ENCODE measurements at places on chromosomes 1 and 21.
A peak's percentile ranks its signal among the peaks of the same experiment; 100 is the strongest.

DNA sequence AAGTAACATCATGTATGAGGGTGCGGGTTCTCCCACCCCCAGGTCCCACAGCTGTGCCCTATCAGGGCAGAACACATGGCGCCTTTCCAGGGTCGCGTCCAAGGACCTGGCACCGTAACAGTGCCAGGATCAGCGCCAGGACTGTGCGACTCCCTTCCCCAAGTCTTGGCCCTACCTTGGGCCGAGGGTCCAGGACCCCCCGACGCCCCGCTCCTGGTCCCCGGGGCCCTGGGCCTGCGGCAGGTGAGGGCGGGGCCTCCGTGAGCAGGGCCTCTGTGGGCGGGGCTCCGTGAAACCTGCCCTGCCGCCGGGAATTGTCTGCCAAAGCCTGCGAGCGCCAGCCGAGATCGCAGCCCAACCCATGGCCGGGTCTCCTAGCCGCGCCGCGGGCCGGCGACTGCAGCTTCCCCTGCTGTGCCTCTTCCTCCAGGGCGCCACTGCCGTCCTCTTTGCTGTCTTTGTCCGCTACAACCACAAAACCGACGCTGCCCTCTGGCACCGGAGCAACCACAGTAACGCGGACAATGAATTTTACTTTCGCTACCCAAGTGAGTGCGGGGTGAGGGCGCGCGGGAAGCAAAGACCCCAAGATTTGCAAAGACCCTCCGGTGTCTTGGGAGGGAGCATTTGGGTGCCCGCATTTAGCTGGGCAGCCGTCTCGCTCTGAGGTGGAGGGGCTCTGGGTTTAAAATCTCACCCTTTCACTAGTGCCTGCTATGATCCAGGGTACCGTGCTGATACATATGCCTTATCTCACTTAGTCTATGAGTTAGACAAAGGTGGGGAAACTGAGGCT is at the start of gene RHBG:
TSS of gene RHBG (plus strand) at position 323 of the 796 bp plus-strand sequence. CDS start at position 362, 39 bp downstream.
- no peak for DNase-seq

DNA sequence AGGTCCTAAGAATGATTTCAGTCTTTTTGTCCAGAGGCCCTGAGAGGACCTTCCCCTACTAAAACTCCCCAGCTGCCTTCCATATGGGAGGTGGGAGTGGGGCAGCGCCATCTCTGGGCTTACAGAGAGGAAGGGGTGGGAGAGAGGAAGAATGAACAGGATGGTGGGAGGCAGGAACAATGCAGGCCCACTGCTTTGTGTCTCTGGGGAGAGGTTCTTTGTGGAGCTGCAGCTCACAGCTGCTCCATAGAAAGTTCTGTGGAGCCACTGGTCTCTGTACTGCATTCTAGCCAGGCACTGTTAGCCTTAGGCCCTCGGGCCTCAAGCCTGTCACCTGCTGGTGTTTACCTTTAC is 43.6 kb upstream of the A3GALT2 start:
- DNase-seq, result no peak

GRCh38 chr1:177703888-177704446 is 265.9 kb downstream of the SEC16B start:
- no peak for DNase-seq

GRCh38 chr1:155912056-155912536 is 947 bp upstream of the RIT1 start:
- DNase-seq, result no peak

GRCh38 chr1:157558119-157558518 is 5.8 kb upstream of the FCRL5 start:
- no peak for DNase-seq

- no peak for DNase-seq
Observed at GRCh38 chr1:22225858-22226589, 83.1 kb upstream of the WNT4 start.

GRCh38 chr1:236868625-236869467 is 73.8 kb downstream of the MTR start:
- DNase-seq, result no peak

DNA sequence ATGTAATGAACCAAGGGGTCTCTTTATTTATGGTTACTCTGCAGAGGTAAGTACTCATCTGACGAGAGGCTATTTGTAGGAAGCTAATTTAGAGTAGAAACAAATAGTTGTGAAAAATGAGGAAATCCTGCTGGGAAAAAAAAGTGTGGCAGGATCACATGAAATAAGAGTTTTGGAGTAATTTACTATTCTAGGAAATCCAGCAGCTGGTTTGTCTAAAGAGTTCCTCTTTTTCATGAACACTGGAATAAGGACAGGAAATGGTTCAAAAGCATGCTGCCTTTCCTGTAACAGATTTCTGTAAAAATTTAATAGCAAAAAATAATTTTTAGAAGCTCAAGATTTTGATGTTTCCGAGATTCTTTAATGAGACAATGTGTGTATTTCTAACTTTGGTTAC is 177.3 kb downstream of the CHRM3 start:
- DNase-seq, result no peak

- no peak for DNase-seq
Observed at GRCh38 chr1:203624341-203624712, 2.3 kb upstream of the ATP2B4 start.

DNA sequence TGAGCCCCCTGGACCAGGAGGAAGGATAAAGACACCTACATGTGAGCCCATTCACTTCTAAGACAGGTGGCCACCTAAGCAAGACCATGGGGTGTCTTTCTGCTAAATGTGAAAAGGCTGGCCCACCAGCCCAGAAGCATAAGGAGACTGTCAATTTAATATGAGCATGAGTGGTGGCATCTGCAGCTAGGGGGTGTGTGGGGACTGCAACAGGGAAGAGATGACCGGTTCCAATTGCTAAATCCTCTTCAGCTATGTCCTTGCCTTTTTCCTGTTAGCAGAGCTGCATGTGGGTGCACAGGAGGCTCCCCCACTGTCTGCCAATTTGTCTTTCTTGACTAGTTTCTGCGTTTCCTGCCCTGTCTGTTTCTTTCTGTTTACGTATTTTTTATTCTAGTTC is 22.3 kb upstream of the BMP8A start:
- DNase-seq, result no peak

DNA sequence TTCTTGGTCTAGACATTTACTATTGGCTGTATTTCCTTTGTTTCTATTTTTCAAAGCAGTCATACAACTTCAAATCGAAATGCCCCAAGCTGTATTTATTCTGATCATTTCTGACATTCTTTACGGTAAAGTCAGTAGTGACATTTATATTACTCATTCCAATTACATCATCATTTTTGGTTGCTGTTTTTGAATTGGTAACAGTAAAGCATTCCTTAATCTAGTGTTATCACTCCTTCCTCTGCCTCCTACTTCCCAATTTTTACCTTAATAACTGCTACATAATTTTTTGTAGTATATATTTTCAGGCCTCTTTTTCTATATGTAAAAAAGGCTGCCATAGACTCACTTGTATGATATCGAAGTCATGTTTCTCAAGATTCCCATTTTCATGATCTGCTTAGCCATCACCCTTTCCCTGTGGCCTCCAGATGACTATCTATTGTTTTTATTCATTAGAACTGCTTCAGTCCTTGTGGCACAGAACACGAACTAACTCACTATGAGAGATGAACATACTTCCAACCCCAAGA is 167.2 kb downstream of the RUNX1 start:
- DNase-seq, result no peak

- no peak for DNase-seq
Observed at GRCh38 chr1:78759881-78760280, 110.2 kb downstream of the IFI44 start.

DNA sequence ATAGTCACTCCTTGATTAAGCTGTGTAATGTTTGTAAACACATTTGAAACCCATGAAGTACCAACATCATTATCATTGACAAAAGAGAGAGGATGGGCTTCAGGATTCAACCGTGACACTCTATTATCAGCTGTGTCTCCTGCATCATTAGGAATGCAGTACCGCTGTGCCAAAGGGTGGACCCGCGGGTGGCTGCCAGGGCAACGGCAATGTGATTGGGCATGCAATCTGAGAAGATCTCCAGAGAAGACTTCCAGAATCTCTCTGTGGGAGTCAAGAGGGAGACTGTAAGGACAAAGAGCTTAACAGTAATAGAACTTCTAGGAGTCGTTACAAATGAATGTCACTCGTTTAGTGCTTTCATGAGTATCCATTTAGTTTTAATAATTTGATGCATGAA is 97.9 kb downstream of the USH2A start:
- DNase-seq, result no peak

DNA sequence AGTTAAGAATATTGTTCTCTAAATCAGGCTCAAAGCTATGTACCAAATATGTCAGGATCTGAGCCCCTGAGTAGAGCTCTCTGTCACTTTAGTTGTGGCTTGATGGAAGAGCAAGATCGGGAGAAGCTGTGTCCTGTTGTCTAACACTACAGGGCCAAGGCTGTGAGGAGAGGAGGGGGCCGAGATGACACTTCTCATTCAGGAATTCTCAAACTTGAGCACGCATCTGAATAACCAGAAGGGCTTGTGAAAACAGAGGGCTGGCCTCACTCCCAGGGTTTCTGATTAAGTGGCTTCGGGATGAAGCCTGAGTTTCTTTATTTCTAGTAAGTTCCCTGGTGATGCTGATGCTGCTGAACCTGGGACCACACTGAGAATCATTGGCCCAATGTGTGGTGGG is 209.2 kb upstream of the DAB1 start:
- no peak for DNase-seq

GRCh38 chr1:150165622-150166612 is 16.2 kb downstream of the PLEKHO1 start:
- DNase-seq, result peak; percentile 45

- no peak for DNase-seq
Observed at GRCh38 chr1:155990005-155990739, 11.8 kb upstream of the ARHGEF2 start.

DNA sequence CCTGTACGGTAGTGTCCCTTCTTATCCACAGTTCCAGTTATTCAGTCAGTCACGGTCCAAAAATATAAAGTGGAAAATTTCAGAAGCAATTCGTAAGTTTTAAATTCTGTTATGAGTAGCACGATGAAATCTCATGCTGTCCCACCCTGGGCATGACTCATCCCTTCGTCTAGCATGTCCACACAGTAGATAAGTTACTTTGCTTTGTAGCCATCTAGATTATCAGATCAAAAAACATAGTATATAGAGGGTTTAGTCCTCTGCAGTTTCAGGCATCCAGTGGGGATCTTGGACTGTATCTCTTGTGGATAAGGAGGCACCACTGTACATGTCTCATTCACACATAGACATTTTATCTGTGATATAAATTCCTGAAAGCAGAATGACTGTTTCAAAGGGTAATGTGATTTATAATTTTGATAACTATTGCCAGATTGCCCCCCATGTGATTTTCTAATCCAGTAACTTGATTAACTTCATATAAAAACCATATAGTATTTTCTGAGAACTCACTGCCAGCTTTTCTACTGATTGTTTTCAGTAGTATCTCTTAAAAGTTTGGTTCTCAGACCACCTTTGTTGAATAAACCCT is 143.3 kb downstream of the DYRK1A start:
- no peak for DNase-seq

GRCh38 chr1:22132517-22133235 is 10.2 kb downstream of the WNT4 start:
- DNase-seq, result no peak

GRCh38 chr1:76198452-76198851 is 123.9 kb downstream of the ST6GALNAC3 start:
- DNase-seq, result no peak

DNA sequence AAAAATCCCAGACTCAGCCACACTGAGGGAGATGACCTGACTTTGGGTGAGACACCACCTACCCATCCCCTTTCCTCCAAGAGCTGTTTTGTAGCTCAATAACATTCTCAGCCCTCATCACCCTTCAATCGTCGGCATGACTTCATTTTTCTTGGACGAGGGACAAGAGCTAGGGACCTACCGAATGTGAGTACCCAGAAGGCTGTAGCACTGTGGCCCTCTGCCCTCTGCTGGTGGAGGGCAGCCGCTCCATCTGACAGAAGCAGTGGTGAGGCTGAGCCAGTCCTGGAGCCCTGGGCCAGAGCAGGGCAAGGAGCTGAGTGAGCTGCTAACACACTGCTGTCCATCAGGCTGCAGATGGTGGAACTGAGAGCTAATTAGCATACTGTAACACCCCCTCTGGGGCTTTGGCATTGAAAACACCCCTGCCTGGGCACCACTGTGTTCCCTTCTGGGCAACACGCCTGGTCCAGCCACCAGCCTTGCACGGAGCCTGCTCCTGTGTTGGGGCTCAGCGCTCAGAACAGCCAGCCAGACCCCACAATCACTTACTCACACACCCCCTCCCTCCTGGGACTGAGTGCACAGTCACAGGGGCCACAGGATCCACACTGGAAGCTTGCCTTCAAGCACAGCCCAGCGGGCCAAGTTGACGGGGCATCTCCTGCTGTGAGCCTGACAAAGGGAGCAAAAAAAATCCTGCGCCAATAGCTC is 18.3 kb upstream of the ALPL start:
- DNase-seq, result no peak

DNA sequence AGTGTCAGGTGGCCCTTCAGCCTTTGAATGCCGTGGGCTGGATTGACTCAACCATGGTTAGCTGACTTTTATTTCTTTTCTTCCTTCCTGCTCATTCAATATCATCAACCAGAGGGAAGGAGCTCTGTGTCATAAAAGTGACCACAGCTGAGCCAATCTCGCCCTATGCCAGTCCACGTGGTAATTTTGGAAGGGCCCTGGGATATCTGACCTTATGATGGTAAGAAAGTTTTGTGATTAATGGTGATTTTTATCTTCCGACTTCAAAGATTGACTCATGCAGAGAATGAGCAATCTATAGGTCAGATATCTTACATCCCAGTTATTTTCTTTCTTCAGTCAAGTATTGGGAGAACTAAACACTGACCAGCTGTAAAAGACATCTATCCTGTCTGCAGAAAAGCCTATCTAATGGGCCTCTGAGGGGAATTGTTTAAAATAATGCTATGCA is 170.3 kb downstream of the ZC3H11B start:
- DNase-seq, result no peak

GRCh38 chr1:178664278-178664677 is 60.8 kb upstream of the RALGPS2 start:
- DNase-seq, result no peak

- DNase-seq, result no peak
Observed at GRCh38 chr1:156931974-156932710, 11.7 kb downstream of the LRRC71 start.

GRCh38 chr1:166086113-166086883 is 80.5 kb downstream of the FAM78B start:
- no peak for DNase-seq

DNA sequence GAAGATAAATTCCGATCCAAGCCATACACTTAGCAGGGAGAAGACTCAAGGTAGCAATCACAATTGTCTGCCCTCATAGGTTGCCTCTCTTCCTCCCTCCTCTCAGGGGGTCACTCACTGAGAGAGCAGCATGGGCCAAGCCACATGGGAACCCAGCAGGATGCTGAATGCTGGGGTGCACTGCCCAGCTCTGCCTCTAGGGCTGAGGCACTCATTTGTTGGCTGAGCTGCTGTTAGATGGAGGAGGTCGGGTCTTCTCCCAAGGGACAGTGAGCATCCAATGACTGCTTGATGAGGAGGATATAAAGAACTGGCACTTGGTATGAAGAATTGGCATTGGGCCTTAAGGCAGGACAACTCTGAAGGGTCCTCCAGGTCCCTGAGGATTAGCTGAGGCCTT is 418.8 kb downstream of the SIPA1L2 start:
- DNase-seq, result no peak

DNA sequence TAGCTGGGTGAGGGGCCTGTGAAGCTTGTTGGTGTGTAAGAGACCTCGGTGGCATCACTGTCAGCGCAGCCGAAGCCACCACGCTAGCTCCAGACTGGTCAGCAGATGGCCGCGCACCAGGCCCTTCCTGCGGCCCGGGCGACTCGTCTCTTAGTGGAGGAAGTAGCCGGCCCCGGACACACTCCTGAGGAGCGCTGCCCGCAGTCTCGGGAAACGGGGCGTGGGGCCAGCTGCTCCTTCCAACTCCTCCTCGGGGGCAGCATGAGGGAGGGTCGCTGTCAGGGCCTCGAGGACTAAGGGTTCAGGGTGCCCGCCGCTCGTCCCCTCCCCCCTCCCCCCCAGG is 20.4 kb downstream of the H3-3A start:
- DNase-seq, result no peak

Measured in NCI-H1105 (cell line).